ENCODE measurements at places on chromosomes 6 and 20.
A peak's percentile ranks its signal among the peaks of the same experiment; 100 is the strongest.

- no peak for DNase-seq
Observed at GRCh38 chr6:18206591-18206990, 51.4 kb downstream of the KDM1B start.

DNA sequence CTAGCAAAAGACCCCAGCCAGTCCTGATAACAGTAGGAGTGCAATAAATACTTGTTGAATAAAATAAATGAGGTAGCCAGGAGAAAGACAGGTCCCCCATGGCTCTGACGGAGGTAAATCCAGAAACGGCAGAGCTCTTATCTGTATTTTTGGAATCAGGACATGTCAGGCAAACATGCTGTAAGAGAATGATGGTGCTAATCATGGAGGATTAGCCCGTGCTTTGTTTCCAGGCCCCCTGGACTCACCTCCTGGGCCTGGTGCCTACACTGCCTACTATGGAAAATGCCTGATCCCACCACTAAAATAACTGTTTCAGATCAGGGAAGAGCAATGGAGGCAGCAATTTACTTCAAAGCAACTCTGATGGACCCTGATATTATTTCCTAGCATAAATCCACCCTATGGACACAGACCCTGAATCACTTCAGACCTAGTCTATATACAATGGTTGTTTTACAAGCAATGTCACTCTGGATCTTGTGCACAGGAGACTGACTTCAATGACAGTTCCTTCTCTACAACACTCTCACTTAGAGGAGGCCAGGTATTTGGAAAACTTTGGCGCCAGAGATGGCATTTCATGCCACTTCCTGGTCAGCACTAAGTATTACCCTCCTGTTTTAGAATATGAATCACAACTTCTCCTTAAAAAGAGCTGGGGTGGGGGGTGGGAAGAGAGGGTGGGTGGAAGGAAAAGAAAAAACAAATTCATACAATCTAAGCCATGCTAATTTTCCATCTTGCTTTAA is 6.4 kb downstream of the MRPL14 start:
- DNase-seq, result no peak

GRCh38 chr6:118632359-118632758 is 19.0 kb downstream of the CEP85L start:
- no peak for DNase-seq

DNA sequence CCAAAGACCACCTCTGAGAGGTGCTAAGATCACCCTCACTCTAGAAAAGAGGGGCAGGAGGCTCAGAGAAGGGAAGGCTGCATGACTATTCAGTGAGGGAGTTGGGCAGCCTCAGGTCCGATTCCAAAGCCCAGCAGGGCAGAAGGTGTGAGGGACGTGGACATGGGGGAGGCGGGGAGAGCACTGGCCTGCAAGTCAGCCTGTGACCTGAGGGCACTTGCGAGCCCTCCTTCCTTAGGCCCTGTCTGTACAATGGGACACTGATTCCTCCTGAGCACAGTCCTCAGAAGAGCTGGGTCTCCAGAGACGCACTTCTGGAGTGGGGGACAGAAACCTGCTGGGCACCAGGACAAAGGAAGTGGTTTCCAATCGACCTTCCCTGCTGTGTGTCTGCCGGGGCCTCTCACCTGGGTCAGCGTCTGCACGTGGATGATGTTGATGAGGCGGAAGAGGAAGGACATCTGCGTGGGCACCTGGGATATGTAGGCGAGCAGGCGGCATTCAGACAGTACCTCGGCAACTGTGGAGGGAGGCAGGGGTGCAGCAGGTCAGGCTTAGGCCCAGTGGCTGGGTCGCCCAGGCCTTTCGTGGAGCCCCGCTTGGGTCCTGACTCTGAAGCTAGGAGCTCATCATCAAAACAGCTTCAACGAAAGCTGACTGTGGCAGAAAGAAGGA is 48.5 kb downstream of the MYH7B start:
- no peak for DNase-seq

- DNase-seq, result peak; percentile 41
Observed at GRCh38 chr6:41780551-41781365, at the start of gene PRICKLE4. TSS of gene PRICKLE4 (plus strand) at chr6:41780782. CDS start at chr6:41783474, 2,692 bp downstream.

- DNase-seq, result peak; percentile 52
Observed at GRCh38 chr6:111721753-111722154, 116.1 kb upstream of the TRAF3IP2 start.

- DNase-seq, result no peak
Observed at GRCh38 chr20:37846573-37846972, 56.4 kb upstream of the VSTM2L start.

DNA sequence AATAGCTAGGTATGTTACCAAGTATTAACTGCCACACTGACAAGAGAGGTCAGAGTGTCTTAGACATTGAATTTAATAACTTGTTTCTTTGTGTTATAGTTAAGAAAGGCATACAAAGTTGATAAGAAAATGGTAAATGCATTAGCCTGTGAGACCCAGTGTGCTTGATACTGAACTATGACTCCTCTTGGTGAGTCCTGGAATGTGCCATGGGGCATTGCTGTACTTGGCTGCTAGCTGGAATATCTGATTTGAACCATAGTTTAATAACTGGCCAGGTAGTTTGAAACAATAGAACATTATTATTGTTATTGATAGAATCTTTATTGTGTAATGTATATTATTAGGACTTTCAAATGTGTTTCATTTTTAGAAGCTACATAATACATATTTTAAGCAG is 70.0 kb downstream of the ZFAND3 start:
- no peak for DNase-seq

- DNase-seq, result no peak
Observed at GRCh38 chr20:39111359-39112177, 149.4 kb downstream of the DHX35 start.

DNA sequence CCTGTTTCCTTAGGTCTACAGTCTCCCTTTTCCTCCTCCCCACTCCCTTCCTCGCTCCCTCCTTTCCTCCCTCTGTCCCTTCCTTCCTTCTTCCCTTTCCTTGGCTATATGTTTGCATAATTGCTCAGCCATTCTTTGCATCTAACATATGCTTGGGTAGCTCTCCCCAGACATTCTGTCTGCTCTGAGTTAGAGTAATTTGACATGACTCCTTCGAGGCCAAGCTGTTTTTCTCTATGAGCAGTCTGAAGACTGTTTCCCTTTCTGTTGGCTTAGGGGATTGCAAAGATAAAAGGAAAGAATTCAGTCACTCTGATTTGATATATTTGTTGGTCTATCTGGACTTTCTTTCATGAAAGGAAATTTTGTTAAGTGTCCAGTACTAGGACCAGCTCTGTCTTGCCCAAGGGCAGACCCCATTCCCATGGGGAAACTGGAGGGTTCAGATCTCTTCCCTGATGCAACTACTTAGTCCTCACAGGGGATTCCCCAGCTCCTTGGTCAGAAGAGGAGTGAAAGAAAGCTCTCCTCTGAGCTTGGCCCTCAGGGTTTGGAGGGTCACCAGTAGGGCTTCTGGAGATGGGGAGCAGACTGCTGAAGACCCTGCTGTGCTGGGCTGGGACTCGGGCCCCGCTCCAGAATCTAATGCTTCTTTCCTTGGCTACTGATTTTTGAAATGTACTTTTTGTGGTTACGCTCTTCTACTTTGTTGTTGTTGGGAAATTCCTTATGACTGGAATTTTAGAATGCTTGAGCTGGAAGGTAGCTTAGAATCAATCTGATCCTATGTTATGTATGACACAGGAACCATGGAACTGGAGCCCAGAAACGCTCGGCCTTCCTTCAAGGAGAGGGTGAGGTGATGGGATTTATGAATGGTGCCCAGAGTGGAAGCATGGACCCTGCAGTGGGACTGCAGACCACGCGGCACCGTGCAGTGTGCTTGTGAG is 63.7 kb upstream of the SLC22A23 start:
- DNase-seq, result peak; percentile 34

- no peak for DNase-seq
Observed at GRCh38 chr20:6473197-6473596, 294.3 kb upstream of the BMP2 start.

- peak; percentile 75 for DNase-seq
Observed at GRCh38 chr20:46814366-46815232, 80.0 kb upstream of the EYA2 start.

GRCh38 chr6:28940294-28940857 is 16.6 kb upstream of the TRIM27 start:
- DNase-seq, result peak; percentile 64

DNA sequence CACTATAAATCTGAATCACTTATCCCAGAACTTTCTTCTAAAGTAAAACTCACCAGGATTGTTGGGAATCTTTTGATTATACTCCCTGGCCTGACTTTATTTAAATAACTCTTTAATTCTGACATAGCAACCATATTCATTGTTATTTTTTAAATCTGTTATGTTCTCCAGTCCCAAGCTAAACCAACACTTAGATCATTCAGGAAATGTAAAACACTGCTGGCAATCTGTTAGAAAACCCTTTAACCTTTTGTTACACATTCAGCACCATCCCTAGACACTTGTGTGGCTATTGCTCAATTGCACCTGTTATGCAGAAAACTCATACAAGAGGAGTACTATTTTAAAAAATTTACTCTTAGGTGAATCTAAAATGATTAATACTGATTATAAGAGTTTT is 101.8 kb upstream of the NHSL1 start:
- DNase-seq, result no peak

- DNase-seq, result no peak
Observed at GRCh38 chr20:48265791-48266190, 480.5 kb upstream of the SULF2 start.

- DNase-seq, result no peak
Observed at GRCh38 chr6:116338943-116339342, 31.8 kb upstream of the DSE start.

GRCh38 chr6:98775205-98775604 is 59.2 kb upstream of the POU3F2 start:
- DNase-seq, result no peak

GRCh38 chr20:23061734-23062561 is 12.5 kb upstream of the THBD start:
- peak; percentile 75 for DNase-seq

- DNase-seq, result no peak
Observed at GRCh38 chr20:50758992-50759391, 27.6 kb downstream of the PARD6B start.

DNA sequence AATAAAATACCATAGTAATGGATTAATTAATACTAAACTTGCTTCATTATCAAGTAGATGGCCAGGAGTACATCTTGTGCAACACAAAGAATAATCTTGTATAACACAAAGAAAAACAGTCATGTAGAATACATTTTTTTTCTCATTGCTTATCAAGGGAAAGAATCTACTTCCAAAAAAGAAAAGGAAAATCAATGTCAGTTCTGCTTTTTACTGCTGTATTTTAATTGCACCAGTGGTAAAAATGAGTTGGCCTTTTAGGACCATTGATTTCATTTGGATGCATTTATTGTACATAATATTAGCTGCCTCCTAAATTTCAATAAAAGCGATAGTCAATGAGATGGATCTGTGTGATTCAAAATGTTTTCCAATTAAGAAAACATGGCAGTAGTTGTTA is 96.9 kb upstream of the BTBD3 start:
- DNase-seq, result no peak

DNA sequence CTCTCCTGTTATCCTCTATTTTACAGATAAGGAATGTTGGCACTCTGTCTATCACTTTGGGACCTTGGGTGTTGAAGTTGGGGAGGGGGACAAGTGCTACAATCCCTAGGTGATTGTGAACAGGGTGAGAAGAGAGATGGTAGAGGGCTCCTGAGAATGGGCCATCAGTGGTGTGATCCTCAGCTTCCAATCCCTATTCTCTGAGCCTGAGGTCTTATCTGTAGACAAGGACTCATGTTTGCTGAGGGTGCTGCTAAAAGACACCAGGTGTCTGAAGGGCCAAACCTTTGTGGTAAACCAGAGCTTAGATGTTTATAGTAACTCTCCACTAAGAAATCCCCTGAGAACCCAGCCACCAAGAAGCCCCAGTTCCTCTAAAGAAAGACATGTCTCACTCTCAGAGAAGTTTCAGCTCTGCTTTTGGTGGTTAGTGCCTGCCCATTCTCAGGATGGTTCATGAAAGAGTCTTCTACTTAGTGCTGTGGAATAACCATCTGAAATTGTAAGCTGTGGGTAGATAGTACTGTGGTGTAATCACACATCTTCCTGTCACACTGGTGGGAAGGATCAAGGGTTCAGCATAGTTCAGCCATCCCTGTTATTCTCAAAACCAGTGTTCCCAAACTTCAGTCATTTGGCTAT is 58.2 kb upstream of the IL20RA start:
- no peak for DNase-seq

DNA sequence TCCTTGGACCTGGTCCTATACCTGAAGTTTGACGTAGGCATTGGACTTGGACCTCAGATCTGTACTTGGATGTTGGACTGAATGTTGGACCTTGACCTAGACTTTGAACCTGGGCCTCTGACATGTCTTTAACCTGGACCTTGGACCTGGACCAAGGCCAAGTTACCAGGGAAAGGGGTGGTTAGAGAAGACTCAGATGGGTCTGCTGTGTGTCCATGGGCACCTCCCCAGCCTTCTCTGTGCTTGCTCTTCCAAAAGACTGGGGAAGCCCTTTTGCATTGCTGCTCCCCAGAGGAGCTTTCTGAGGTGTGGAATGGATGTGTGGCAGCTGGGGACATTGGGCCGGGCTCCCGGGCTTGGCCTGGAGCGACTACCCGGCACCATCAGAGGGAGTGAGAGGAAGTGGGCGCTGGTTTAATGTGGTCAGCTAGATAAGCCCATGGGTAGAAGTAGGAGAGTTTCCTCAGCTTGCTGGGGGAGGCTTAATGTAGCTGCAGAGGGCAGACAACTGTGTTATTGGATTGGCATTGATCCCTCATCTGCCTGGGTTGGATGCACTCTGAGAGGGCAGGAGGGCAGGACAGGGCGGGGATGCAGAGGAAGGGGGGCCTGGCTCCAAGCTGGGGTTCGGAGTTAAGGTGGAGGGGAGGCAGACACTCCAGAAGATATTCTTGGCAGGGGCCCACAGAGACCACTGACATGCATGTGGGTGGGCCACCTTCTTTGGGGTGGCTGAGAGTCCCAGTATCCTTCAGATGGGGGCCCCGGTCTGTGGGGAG is 4.2 kb downstream of the SCRT2 start:
- DNase-seq, result no peak

DNA sequence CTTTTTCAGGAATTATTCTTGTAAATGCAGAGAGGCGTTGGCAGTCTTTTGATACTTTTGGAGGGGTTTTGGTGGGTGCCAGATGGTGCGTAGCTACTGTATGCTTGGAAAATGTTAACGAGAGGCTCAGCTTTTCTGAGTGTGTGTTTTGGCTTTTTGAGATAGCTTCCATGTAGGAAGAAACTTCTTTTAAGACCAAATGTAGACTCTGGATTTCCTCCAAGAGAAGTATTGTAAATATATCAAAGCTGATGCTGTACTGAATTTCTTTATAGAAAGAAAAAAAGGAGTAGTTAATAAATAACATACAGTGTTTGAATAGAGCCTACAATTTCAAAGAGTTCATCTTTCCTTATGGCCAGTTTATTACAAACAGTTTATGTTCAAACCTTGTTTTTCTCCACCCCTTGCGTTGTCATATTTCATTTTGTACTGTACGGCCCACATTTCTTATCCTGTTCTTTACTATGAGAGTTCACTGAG is 16.7 kb downstream of the TIAM2 start:
- no peak for DNase-seq

DNA sequence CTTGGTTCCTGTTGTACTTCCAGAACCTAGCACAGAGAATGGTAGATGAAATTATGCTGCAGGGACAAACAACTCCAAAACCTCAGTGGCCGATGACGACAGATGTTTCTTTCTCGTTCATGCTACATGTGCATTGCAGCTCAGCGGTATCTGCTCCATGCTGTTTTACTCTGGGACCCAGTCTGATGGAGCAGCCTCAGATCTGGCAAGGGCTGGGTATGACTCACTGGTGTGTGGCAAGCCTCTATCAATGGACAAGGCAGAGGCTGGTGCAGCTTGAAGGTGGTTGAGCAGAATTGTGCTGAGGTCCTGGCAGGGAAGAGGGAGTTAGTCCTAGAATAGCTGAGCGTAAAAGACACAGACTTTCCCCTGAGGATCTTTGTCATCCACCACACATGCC is 10.3 kb upstream of the BLCAP start:
- peak; percentile 63 for DNase-seq

Measured in EL (cell line).